ENCODE measurements at places on chromosomes 7 and 10.
A peak's percentile ranks its signal among the peaks of the same experiment; 100 is the strongest.

- DNase-seq: no peak
Observed at GRCh38 chr7:5426226-5426475, 2.5 kb upstream of the TNRC18 start.

DNA sequence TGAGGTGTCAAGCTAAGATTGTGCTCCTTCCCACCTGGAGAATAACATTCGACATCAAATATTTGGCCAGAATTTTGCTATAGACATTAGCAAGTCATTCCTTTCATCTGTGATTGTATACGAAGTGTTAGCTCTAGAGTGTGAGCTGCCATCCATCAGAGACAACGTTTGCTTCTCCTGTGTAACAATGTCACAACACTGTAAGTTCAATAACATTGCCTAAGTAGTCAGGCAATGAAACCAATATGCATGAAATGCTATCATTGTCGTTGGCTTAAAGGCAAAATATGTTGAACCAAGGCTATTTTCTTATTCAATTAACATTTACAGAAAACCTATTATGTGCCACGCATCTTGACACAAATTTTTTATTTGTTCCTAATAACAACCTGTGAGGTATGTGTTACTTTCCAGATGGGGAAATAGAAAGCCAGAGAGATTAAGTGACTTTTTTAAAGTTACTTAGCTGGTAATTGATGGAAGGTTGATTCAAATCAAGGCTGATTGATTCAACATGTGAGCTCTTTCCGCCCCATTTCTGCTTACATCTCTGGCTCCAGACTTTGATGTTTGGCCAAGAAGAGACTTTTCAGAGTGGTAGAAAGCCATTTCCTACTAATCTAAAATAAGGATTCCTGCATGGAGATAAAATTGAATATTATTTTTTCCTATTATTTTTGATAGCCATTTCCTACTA is 32.0 kb downstream of the BET1 start:
- DNase-seq: no peak

- no peak for DNase-seq
Observed at GRCh38 chr10:7306147-7306546, 104.7 kb downstream of the SFMBT2 start.

DNA sequence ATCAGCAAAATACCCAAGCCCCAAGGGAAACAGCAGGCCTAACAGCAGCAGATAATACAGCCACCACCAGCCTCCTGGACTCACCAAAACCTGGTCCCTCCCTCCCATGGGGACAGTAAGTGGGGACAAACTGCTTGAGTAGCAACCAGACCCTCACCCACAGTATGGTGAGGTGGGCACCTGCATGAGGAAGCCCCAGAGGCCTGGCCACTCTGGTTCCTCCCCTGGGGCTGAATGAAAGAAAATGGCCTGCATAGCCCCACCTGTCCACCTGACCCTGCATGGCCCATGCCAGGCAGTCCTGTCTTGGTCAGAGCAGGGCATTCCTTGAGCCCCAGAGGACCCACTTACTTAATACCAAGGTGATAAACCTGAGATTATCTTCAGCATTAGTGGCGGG is 13.0 kb upstream of the C10orf90 start:
- no peak for DNase-seq

DNA sequence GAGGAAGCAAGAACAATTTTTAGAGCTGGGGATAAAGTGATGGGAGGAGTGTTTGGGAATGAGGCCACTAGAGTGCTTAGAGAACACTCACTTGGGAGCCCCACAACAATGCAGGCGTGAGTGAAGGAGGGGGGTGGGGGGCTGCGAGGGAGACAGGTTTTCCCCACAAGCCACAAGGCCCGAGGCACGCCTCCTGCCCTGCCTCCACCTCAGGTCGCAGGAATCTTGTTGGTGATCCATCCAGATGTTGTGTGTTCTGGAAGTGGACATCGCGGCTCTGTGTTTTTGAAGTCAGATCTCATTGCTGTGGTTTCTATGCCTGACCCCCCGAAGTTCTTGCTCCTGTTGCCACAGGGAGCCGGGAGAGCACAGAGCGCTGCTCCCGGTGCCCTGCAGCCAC is 178.0 kb upstream of the BMPER start:
- DNase-seq: no peak

GRCh38 chr7:20233362-20233761 is 16.2 kb upstream of the MACC1 start:
- DNase-seq: no peak

GRCh38 chr7:26200444-26201246 is at the start of gene HNRNPA2B1:
Gene HNRNPA2B1 (minus strand): TSS chr7:26200746. CDS start chr7:26200577, 169 bp downstream.
- peak; percentile 97 for DNase-seq

DNA sequence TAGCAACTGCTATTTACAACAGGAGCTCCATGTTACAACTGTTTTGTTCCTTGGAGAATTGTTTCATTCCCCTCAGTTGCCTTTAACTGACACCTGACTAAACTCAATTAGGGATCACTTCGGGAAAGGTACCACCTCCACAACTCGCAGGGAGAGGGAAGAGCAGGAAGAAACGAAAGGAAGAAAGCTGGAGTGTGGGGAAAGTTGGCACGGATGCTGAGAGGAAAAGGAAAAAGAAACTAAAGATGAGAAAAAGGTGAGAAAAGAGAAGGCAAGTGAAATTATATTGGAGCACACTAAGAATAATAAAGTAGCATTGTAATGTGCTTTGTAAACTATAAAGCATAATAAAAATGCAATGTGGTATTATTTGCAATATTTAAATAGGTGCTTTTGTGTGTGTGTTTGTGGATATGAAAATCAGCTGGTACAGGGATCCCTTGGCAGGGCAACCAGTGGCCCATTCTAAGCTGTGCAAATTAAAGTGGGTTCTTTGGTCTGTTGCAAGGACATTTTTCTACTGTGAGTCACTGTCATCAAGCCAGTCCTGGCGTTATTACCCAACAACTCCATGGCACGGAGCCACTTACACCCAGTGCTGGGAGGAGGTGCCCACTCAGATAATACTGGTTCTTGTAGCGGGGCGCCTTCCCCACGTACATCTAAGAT is 45.9 kb downstream of the HIPK2 start:
- DNase-seq: no peak

- DNase-seq: no peak
Observed at GRCh38 chr10:30433306-30433729, 666 bp upstream of the MAP3K8 start.

DNA sequence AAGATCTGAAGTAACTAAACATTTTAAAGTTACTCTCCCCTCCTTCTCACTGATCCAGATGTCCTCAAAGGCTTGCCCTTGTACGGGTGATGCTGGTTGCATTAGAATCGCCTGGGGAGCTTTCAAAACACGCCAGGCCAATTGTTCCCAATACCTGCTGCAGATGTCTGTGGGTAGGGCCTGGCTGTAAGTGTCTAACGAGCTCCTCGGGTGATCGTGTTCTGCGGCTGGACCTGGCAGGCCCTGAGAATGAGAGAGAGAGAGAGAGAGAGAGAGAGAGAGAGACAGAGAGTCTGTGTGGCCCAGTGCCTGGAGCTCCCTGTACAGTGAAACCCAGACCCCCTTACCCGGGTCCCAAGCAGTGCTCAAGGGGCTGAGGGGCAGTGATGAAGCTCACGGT is 8.4 kb downstream of the COL13A1 start:
- no peak for DNase-seq

DNA sequence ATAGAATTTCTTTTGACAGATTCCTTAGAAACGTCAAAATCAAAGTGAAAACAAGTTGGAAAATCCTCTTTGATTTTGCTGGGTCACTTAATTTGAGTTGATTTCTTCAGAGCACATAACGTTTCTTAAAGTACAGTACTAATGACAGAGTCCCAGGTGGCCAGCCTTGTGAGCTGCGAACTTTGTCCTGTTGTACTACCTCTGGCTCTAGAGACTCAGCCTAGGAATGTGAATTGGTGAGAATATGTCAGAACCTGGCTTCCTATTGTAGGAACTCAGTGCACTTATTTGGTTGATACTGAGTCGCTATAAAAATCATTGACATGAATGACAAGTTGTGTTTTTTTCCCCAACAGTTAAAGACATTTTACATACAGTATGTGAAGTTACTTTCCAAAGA is 20.2 kb downstream of the SDK1 start:
- DNase-seq: no peak

All from NCI-H510A (cell line).